GDM1 (cell line): ENCODE measurements at places on chromosomes 13 and 19.
A peak's percentile ranks its signal among the peaks of the same experiment; 100 is the strongest.

DNA sequence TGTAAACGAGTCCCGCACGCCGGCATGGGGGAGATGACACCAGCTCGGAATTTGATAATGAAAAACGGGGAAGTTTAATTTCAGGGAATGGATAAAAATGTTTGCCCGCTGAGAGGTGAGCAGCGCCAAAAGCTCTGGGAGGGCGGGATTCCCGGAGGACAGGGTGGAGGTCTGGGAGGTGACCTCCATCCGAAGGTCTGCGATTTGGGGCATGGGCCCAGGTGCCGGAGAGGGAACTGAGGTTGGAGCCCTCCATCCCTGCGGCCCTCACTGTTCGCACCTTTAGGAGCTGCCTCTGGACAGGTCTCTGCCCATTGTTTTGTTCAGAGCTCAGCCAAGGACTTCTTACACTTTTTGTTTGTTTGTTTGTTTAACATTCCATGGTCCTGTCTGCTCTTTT lies 129.8 kb downstream of the URI1 start:
- DNase-seq, result no peak

DNA sequence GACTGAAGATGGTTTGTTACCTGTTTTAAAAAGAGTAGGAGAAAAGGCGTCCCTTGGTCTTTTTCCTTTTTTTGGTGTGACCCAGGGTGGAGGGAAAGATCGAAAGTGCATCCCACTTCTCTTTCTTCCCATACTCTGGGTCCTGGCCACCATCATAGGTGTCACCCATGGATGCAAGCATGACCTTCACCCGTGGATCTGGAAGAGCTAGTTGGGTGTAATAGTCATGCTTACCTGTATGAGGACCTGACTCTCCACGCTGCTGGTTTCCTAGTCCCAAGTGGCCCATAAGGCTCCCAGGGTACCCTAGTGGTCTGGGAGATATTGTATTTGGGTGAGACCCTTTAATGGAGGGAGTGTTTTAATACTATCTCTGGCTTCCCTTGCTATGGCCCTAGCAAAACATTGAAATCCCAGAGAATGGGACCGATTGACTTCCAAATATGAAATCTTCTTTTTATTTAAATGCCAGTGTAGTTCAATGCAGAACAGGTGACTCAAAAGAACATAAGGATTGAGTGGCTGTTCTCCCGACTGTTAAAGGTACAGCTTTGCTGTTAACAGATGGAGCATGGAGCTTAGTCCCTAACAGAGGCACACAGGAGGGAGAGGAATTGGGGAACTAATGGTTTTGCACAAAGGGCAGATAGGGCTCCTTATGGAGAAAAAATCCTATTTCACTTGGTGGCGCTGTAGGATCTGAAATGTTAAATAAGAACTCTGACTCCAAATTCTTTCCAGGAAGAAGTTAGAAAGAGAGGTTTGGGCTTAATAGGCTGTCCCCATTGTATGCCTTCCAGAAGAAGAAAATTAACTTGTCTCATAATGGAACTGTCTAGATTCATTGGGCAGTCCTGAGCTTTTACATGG lies 7.0 kb upstream of the ZNF550 start:
- DNase-seq, result no peak

DNA sequence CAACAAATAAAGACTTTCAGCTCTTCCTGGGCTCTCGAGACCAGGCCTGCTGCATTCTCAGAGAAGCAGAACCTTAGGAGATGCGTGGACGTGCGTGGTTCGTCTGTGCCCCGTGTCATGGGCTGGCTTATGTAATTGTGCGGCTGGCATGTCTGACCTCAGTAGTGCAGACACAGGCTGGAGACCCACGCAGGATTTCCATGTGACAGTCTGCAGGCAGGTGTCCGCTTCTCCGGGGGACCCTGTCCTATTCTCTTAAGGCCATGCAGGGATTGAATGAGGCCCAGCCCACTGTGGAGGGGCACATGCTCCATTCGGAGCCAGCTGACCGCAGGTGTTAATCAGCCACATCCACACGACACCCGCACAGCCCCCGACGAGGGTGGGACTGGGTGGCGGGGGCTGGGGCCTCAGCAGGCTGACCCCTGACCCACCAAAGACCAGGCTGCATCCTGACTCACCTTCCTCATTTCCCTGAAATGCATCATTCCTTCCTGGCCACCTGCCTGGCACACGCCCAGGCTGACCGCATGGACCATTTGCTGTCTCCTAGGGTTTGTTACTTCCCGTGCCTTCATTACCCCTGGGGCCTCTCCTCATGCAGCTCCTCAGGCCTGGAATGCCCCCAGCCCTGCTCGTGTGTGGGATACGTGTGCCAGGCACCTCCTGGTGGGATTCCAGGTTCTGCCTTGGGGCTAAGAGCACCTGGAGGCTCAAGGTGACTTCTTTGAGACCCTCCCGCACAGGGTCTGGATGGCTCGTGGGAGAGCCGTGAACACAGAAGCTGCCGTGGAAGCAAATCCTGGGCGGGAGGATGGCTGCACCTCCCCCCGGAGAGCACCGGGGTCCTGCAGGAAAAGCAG lies 10.7 kb upstream of the MCF2L start:
- DNase-seq, result no peak

- no peak for DNase-seq
These were observed 2.6 kb upstream of the PEPD start for GRCh38 chr19:33524024-33524664.

GRCh38 chr13:99752373-99752772 lies 219.2 kb downstream of the ZIC5 start:
- DNase-seq, result no peak

DNA sequence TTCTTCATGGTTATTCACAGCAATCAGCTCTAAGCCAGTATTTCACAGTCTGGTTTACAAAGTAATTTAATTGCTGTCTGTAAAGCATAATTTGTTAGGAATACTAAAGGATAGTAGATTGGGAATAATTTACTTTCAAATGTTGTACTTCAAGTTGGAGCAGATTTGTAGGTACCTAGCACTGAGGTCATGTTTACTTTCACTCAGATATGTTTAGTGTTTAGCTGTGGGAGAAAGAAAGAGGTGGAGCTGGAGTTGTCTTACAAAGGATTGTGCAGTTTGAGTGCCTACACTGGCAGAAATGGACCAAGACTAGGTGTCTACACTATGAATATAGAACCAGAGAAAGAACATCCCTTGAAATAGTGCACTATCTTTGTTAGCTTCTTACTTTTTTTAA lies 464.6 kb downstream of the PCDH9 start:
- no peak for DNase-seq

GRCh38 chr13:30978981-30979956 lies 46.8 kb downstream of the TEX26 start:
- DNase-seq, result no peak

- no peak for DNase-seq
These were observed 23.5 kb downstream of the ZNF180 start for GRCh38 chr19:44476559-44477408.

DNA sequence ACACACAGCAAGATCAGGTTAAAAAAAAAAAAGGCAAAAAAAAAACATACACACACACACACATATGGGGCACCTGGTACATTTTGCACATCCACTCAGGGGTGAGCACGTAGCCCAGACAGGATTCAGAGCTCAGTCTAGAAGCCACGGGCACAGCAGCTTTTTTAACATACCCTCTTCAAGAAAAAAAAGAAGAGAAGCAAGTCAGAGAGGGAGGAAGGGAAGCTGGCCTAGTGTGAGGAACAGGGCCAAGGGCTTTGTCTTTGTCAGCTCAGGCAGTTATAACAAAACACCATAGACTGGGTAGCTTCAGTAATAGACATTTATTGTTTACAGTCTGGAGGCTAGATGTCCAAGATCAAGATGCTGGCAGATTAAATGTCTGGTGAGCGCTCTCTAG lies 2.3 kb upstream of the TPM4 start:
- peak; percentile 22 for DNase-seq

- no peak for DNase-seq
These were observed 47.6 kb upstream of the GPI start for GRCh38 chr19:34317311-34317927.

DNA sequence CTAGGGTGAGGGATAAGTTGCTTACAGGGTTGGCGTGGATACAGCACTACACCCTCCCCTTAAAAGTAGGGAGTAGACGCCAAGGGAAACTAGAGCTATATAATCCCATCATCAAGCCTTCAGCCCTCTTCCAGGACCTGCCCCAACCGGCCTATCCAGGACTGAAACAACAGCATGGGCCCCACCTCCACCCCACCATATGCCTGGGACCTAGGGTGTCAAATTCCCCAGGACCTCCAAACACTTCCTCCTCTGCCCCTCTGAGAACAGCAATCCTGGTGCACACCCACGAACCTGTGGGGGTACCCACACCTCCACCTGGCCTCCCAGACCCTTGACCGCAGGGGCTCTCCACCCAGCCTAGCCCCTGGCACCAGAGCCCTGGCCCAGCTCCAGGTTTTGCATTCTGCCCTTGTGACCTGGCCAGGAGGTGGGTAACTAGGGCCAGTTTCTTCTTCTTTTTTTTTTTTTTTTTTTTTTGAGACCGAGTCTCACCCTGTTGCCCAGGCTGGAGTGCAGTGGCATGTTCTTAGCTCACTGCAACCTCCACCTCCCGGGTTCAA lies 1.4 kb upstream of the CYP2F1 start:
- no peak for DNase-seq
